ENCODE measurements at places on chromosomes 6 and 20.

DNA sequence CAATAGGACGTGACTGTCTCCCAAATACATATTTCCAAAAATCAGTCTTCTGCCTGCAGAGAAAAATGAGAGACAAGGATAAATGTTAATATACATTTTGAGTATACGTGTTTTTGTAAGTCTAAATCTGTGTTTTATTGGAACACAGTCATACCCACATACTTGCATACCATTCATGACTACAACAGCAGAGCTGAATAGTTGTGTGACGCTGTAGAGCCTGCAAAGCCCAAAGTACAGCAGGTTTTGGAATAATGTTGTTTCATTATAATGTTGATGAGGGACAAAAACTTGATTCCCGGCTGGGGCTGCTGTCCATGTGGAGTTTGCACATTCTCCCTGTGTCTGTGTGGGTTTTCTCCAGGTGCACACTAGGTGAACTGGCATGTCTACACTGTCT is 23.8 kb upstream of the FBXO9 start:
- no peak for DNase-seq

DNA sequence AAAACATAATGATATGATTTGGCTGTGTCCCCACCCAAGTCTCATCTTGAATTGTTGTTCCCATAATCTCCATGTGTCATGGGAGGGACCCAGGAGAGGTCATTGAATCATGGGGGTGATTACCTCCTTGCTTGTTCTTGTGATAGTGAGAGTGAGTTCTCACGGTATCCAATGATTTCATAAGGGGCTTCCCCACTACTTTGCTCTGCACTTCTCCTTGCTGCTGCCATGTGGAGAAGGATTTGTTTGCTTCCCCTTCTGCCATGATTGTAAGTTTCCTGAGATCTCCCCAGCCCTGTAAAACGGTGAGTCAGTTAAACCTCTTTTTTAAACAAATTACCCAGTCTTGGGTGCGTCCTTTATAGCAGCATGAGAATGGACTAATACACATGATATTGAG is 156.8 kb upstream of the PLCB4 start:
- DNase-seq, result no peak

GRCh38 chr6:114707081-114707620 is 364.3 kb upstream of the HS3ST5 start:
- DNase-seq, result no peak

GRCh38 chr6:18080544-18080943 is 41.9 kb downstream of the NHLRC1 start:
- no peak for DNase-seq

- DNase-seq, result no peak
Measured at GRCh38 chr6:14765106-14765505, 480.8 kb upstream of the JARID2 start.

GRCh38 chr6:25995507-25995906 is 32.9 kb downstream of the TRIM38 start:
- no peak for DNase-seq

DNA sequence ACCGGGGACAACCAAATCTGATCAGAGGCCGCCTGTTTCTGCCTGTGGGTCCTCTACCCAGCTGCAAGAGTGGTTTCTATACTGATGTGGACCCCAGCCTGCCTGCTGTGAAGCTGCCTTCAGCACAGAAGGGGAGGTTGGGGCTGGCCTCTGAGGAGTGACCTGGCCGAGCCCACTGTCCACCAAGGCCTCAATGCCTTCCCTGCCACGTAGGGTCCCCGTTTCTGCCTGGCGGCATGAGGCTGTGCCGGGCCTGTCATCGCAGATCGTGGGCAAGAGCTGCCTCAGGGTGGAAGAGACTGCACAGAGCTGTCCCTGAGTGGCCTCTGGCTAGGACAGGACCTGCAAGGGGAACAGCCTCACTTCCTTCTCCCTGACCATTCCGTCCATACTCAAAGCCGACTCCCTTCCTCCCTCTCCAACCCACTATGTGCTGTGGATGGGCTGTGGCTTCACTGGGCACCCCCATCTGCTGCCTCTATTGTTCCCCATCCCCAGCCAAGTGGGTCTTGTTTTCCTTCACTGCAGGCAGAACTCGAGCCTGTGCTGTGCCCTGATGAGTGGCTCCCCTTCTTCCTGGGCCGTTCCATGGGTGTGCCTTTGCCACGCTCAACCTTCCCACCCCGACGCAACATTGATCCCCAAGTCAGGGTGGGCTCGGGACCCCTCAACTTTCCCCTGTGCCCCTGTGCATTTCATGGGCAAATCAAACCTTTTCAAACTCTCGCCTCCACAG is 60.3 kb downstream of the ERMARD start:
- no peak for DNase-seq

DNA sequence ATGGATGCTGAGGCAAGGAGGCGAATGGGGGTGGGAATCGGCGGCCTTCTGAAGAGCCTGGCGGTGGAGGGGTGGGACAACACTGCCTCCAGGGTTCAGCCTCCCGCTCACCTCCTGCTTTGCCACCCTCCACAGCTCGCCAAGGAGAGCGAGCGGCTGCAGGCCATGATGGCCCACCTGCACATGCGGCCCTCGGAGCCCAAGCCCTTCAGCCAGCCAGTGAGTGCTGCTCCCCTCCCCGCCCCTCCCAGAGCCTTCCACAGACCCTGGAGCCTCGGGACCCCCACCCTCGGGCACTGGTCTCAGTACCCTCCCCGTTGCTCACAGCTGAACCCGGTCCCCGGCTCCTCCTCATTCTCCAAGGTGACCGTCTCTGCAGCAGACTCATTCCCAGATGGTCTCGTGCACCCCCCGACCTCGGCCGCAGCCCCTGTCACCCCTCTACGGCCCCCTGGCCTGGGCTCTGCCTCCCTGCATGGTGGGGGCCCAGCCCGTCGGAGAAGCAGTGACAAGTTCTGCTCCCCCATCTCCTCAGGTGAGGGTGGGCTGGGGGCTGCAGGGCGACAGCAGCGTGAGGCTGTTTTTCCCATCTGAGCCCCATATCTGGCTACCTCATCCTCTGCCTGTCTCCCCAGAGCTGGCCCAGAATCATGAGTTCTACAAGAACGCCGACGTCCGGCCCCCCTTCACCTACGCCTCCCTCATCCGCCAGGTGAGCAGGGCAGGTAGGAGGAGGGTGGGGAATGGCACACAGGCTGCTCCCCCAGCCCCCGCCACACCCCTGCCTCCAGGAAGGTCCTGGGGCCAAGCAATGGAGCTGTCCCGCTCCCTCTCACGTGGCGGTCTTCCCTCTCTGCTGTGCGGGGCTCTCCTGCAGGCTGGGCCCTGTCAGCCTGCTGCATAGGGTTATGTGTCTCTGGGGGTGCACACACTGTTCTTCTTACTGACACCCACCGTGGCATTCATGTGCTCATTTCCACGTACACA is 43.7 kb downstream of the FOXP4 start:
- DNase-seq, result no peak

DNA sequence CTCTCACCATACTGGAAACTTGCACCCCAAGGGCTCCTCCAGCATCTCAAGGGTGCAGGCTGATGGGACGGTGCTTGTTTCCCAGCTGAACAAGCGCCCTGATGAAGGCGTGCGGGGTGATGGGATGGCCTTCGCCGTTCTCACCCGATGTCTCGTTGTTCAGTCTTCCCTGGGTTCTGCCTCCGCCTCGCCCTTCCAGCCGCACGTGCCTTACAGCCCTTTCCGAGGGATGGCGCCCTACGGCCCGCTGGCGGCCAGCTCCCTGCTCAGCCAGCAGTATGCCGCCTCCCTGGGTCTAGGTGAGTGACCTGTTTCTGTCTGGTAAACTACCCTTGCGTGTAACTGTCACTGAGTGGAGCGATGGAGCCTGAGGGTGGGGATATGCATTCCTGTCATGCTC is 3.9 kb downstream of the LSM14B start:
- no peak for DNase-seq

DNA sequence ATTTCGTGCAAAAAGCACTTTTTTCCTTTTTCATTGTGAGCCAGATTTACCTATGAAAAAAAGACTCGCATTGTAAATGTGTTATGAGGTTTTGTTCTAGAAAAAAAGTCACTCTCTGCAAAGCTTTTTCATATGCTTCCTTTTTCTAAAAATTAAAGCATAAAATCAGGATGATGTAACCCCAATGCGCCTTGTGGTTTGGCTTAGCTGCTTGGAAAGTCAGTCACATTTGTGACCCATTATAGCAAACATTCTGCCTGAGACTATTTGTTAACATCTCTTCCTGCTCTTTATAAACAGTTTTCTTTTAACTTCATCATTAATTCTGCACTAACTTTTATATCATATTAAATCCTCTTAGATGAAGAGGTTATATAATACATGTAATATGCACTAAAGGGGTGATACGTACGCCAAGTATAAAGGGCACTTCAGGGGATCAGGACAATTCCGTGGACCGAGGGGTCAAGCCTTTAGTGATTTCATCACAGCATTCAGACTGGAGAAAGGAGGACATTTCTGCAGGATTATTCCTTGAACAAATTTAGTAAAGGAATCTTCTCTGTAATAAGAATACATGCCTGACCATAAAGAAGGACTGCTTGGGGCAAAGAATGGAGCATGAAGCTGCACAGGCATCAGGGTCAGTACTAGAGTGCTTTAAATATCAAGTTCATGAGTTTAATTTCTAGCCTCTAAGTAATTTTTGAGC is 48.1 kb upstream of the SMLR1 start:
- no peak for DNase-seq

GRCh38 chr6:44699082-44699481 is 311.6 kb downstream of the CDC5L start:
- no peak for DNase-seq

DNA sequence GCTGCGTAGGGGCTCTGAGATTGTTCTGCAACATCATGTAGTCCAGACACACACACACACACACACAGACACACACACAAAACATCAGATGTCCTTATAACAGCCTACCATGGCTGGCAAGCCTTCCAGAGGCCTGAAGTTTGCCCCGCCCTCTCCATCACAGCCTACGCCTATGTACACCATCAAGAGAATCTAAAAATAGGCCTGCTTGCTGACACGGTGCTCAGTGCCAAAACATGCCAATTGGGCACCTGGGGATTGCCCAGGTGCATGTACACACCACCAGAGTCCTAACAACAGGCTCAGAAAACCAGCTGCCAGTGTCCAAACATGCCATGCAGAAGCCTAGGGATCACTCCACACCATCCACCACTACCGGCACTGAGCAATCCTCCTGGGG is 391.7 kb upstream of the SPTLC3 start:
- no peak for DNase-seq

- DNase-seq, result no peak
Measured at GRCh38 chr6:7152462-7152861, 44.7 kb downstream of the RREB1 start.

- DNase-seq, result no peak
Measured at GRCh38 chr6:124190256-124190655, 386.6 kb downstream of the NKAIN2 start.

DNA sequence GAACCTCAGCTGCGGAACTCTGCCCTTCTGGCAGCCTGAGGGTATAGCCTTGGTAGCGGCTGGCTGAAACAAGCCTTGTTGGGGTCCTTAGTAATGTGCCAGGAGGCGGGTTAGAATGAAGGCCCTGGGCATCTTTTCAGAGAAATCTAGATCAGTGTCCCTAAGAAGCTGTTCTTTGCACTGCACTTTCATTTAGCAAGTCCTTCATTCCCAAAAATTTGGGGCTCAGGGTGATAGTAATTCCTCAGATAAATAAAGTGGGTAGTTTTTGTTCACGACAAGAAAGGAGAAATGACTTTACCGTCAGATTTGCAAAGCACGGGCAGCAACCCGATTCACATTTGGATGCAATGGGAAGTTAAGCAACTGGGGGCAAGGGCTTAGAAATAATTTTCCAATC is 3.2 kb downstream of the INSM1 start:
- DNase-seq, result no peak

DNA sequence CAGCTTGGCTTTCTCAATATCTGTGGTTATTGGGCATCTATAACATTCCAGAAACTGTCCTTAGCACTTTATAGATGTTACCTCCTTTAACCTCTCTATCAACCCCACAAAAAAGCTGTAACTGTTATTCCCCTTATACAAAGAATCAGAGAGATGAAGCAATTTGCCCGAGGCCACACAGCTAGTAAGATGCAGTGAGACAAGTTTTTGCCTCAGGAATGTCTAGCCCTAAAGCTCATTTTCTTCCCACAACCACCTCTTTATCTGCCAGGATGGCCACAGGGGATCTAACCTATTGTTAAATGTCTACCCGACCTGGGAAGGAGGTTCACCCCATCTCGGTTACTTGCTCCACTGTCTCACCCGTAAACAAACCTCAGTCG is 31.9 kb upstream of the TCP11 start:
- no peak for DNase-seq

DNA sequence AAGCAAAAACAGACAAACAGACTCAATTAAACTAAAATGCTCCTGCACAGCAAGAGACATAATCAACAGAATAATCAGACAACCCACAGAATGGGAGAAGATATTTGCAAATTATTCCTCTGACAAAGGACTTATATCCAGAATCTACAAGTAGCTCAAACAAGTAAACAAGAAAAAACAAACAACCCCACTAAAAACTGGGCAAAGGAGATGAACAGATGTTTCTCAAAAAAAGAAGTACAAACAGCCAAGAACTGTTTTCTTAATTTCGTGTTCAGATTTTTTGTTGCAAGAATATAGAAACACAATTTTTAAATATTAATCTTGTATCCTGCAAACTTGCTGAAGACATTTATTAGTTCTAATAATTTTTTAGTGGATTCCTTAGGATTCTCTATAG is 274.1 kb downstream of the BCKDHB start:
- DNase-seq, result no peak

DNA sequence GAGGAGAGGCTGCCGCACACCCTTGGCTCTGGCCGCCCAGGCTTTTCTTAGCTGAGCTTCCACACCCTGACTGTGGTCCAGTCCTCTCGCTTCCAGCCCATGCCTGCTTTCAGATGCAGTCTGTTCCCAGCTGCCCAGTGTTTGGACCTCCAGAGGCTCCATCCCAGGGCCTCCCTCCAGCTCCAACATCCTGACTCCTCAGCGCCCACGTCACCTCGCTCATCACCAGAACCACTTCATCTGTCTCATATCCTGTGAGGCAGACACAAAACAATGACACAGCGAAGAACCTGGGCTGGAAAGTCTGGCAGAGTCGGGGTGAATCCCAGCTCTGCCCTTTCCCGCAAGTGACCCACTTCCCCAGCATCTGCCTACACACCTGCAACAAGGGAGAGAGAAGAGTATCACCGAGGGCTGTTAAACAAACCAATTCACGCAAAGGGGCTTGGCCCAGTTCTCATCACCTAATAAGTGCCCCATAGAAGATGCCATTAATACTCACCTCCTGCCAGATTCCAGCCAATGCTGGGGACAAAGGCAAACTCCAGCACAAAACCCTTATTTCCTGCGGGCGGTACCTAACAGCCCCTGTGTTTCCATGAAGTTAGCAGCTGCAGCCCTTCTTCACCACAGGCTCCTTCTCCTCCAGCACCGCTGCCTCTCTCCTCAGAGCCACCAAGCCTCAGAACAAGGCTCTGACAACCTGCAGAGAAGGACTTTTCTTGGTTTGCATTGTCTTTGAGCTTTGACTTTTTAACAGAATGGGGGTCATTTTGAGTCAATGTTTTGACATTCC is 133.4 kb upstream of the CDH4 start:
- no peak for DNase-seq

DNA sequence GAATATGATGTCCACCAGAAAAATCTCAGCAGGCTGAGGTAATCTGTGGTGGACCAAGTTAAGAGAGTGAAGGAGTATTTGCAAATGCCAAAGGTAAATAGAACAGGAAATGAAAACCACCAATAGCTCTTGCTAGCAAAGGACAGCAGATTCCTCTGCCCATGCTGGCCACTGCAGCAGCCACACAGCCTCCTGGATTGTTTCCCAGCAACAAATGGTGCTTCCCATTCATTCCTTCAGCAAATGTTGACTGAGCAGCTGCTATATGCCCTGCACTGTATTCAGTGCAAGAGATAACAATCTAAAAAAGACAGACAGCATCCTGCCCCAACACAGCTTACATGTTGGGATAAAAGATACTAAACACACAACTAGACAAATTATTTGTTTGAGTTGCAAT is 11.0 kb downstream of the ROS1 start:
- no peak for DNase-seq

Measured in cortex of kidney (tissue), 1 donor.